ENCODE measurements at places on chromosomes 11 and 22. TPM values are rescaled to one million over a fixed set of nuclear protein-coding genes. Genes with fewer than 3 reads are reported as not detected.

Gene MAPK11
- total RNA-seq, result 2.9 TPM

Gene TMEM132A
- total RNA-seq, result 17.4 TPM

Gene YIF1A
- total RNA-seq, result 64.7 TPM

Gene IGSF9B
- total RNA-seq, result 53.7 TPM

- H3K36me3 ChIP-seq, result no peaks in the 10 kb centered on the region
- H3K4me3 ChIP-seq, result peak overlapping the region; percentile 92
- peak overlapping the region; percentile 100 for H3K27ac ChIP-seq
- H3K4me1 ChIP-seq, result peaks cover 61% of the 10 kb centered on the region
- no peaks in the 10 kb centered on the region for H3K27me3 ChIP-seq
Measured at GRCh38 chr22:46069521-46070214, 80.7 kb upstream of the PPARA start.

- no peaks in the 10 kb centered on the region for H3K36me3 ChIP-seq
- no peaks in the 10 kb centered on the region for H3K4me1 ChIP-seq
- no peak for DNase-seq
- no peak overlapping the region for H3K27ac ChIP-seq
- H3K27me3 ChIP-seq, result no peaks in the 10 kb centered on the region
Measured at GRCh38 chr11:118092907-118093571, 6.3 kb upstream of the SMIM35 start.

DNA sequence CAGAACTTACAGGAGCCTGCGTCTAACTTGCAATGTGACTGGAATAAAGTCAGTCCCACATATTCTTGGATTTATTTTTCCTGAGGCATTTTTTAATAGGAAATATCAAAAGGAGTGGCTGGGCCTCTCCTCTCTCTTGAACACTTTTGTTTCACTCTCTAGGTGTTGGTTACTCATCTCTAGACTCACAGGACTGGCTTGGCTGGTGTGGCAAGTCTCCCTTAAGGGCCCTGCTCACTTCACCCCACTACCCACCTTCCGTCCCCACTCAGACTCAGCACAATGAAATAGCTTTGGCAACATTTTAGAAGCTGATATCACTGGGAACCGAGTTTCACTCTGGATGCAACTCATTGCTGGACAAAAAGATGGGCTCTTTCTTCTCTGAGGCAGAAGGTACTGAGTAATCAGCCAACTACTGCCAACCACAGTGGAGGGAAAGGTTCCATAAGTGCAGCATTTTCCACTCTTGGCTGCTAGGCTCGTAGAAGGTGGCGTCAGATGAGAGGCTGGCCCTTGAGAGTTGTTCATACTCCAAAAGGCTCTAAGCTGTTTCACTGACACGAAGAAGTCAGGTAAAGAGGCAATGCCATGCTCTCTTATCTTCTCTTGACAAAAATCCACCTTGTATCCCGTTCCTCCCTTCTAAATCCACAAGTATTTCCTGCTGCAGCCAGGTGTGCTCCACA, 390.6 kb downstream of the SOX6 start:
- H3K36me3 ChIP-seq, result no peaks in the 10 kb centered on the region
- no peak for DNase-seq
- peaks cover 22% of the 10 kb centered on the region for H3K4me1 ChIP-seq
- H3K4me3 ChIP-seq, result no peak overlapping the region
- no peak overlapping the region for H3K27ac ChIP-seq

DNA sequence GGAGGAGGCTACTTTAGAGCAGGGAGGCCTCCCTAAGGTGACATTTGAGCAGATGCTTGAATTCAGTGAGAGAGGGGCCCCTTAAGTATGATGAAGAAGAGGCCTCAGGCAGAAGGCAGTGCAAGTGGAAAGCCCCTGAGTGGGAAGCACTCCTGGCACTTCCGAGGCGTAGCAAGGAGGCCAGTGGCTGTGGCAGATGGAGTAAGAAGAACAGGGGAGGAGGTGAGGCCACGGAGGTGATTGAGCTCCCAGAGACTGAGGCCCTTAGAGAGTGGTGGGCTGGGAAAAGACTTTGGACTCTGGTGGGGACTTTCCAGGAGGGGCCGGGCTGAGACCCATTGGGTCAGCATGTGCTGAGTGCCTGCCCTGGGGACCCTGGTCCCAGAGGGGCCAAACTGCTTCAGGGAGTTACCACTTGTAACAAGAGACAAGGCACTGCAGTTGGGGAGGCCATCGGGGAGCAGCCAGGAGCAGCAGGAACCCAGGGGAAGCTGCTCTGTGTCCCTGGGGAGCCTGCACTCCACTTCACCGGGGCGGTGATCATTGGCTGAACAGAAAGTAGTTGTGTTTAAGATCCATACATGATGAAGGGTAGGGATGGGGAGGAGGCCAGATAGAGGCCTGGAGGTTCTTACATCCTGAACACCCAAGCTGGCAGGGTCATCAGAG, 2.5 kb upstream of the CENPM start:
- H3K27ac ChIP-seq, result no peak overlapping the region
- no peaks in the 10 kb centered on the region for H3K36me3 ChIP-seq
- no peak for DNase-seq
- H3K4me1 ChIP-seq, result no peaks in the 10 kb centered on the region

GRCh38 chr11:9506489-9507276, 45.9 kb downstream of the ZNF143 start:
- H3K27ac ChIP-seq, result no peak overlapping the region
- H3K4me3 ChIP-seq, result no peak overlapping the region
- H3K36me3 ChIP-seq, result no peaks in the 10 kb centered on the region
- peak; percentile 80 for DNase-seq

- no peaks in the 10 kb centered on the region for H3K4me1 ChIP-seq
- H3K4me3 ChIP-seq, result peak overlapping the region; percentile 68
- peak overlapping the region; percentile 98 for H3K27ac ChIP-seq
- no peak for DNase-seq
- no peaks in the 10 kb centered on the region for H3K27me3 ChIP-seq
Measured at GRCh38 chr22:42857845-42858481, 890 bp upstream of the ARFGAP3 start.

- H3K4me3 ChIP-seq, result no peak overlapping the region
- DNase-seq, result no peak
- H3K27me3 ChIP-seq, result no peaks in the 10 kb centered on the region
- no peak overlapping the region for H3K27ac ChIP-seq
- no peaks in the 10 kb centered on the region for H3K36me3 ChIP-seq
Measured at GRCh38 chr22:20840646-20841371, 17.8 kb downstream of the PI4KA start.

- no peak overlapping the region for H3K4me3 ChIP-seq
- peaks cover 9% of the 10 kb centered on the region for H3K4me1 ChIP-seq
- no peak overlapping the region for H3K27ac ChIP-seq
- no peaks in the 10 kb centered on the region for H3K27me3 ChIP-seq
Measured at GRCh38 chr11:110764485-110764884, 52.2 kb upstream of the ARHGAP20 start.

DNA sequence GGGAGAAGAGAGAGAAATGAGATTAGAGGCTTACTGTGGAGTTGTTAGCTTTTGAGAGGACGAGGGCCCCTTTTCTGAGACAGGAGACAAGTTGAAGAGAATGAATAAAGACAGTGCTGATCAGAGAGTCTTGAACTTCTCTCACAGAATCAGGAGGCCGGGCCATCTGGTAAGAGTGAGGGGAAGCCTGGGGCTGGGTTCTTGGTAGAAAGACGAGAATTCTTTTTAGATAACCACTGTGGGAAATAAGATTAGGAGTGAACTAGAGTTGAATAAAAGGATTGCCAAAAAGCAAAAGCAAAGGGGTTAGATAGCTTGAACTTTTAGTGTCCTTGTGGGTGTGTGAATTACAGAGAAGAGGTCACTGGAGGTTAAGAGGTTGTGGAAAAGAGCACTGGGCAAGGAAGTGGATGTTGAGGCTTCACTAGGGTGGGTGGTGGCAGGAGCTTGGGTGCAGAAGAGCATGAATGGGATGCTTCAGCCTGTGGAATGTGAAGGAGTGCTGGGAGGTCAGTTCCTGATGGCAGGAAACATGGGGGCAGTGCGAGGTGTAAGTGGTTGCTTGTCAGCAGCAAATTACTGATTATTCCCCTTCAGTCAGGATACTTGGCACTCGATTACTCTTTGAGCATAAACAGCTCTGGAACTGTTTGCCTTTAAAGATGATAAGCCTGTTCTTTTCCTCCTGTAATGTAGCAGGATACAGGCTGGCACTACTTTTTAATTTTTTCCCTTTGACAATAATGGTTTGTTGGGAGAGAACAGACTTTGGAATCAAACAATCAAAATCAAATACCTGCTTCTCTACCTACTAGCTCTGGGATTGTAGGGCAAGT, 98.3 kb downstream of the ARHGAP42 start:
- H3K27me3 ChIP-seq, result no peaks in the 10 kb centered on the region
- H3K4me1 ChIP-seq, result peaks cover 10% of the 10 kb centered on the region
- no peak overlapping the region for H3K4me3 ChIP-seq
- DNase-seq, result no peak
- H3K36me3 ChIP-seq, result no peaks in the 10 kb centered on the region

Data from sigmoid colon (tissue), 7 donors.